ENCODE measurements at places on chromosomes 13 and 19. TPM values are rescaled to one million over a fixed set of nuclear protein-coding genes. Genes with fewer than 3 reads are reported as not detected.

OLFM4 gene
- 0.14 TPM for total RNA-seq

DNA sequence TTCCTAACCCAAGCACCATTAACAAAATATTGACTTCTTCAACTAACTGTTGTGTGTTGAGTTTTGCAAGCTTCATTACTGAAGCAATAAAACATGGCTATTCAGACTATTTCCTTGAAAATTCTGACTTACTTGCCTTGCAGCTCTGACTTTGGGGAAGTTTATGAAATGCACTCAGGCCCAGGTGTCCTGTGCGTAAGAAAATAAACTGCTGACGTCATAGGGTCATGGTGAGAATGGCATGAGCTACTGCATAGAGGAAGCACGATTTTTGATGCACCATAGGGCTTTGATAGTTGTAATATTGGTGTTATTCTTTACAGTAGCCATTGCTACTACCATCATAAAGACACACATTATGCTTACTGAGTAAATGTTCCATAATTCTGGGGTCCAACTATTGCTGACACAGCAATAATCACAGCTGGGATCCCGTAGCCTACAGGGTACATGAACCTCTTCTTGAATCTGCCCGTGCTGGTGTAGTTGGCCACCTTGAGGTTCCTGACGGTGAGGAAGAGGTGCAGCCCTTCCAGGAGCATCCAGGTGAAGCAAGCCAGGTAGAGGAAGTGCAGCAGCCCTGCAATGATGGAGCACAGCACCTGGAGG is 57.9 kb downstream of the MBD3L2B start:
- H3K36me3 ChIP-seq, result peaks cover 46% of the 10 kb centered on the region
- DNase-seq, result no peak
- H3K4me3 ChIP-seq, result no peak overlapping the region
- no peak overlapping the region for H3K27ac ChIP-seq
- H3K27me3 ChIP-seq, result peaks cover 12% of the 10 kb centered on the region

DNA sequence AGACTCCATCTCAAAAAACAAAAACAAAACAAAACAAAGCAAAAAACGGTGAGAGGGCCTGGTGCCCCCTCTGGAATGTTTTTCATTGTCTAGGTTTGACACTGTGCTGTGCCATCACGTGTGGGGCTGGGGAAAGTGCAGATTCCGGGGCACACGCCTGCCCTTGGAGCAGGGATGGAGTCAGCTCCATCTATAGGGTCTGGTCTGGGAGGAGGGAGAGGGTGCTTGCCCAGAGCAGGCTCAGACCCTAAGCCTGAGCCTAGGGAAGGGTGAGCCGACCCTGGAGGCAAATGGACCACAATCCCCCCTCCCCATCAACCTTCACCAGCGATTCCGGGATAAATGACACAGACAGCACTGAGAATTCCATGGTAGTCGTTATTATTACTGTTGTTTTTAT is 10.9 kb upstream of the ZBTB32 start:
- no peaks in the 10 kb centered on the region for H3K36me3 ChIP-seq
- no peak for DNase-seq
- H3K27me3 ChIP-seq, result peaks cover 3% of the 10 kb centered on the region
- H3K4me3 ChIP-seq, result no peak overlapping the region

DNA sequence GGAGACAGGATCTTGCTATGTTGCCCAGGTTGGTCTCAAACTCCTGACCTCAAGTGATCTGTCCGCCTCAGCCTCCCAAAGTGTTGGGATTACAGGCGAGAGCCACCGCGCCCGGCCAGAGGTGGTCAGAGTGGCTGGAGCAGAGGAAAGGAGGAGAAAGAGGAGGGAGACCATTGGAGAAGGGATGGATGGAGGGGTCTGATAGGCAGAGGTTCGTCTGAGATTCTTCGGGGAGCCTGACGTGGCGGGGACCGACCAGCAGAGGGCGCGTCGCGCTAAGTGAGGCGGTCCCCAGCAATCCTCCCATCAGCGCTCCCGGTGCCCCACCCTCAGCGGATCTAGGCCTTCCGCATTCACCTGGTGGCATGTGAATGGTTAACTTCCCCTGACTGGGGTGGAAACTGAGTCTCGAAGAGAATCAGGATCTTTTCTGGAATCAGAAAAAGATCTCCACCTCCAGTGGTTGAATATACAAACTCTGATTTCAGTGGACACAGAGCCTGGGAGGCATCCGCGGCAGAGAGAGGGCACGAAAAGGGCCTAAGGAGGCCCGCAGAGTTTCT is 8.8 kb downstream of the GTPBP3 start:
- no peak overlapping the region for H3K4me3 ChIP-seq

- peaks cover 2% of the 10 kb centered on the region for H3K36me3 ChIP-seq
- peaks cover 16% of the 10 kb centered on the region for H3K4me1 ChIP-seq
- DNase-seq, result no peak
- H3K27me3 ChIP-seq, result no peaks in the 10 kb centered on the region
These were observed 783.4 kb upstream of the ARGLU1 start for GRCh38 chr13:107351305-107351704.

DNA sequence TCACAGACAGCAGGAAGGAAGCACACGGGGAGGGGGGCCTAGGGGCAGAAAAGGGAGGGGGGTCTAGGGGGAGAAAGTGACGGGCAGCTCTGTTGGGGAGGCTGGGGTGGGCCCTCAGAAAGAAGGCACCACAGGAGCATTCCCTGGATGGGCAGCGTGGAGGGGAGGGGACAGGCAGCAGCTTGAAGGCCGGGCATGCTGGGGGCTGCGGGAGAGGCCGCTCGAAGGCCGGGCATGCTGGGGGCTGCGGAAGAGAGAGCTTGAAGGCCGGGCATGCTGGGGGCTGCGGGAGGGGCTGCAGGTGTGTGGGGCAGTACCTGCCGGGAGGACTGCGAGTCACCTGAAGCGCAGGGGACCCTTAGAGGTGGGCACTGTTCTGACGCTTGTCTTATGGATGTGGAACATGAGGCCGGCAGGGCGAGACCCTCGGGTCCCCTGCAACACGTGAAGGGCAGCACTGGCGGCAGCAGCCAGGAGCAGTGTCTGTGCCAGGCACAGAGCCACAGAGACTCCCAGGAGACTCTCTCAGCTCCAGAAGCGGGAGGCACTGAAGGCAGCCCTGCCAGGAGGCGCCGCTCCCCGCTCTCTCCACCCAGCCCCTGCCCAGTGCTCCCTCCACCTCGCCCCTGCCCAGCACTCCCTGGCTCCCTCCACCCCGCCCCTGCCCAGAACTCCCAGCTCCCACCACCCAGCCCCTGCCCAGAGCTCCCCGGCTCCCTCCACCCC is 13.3 kb downstream of the ZNF787 start:
- DNase-seq, result no peak
- no peaks in the 10 kb centered on the region for H3K36me3 ChIP-seq
- H3K27ac ChIP-seq, result no peak overlapping the region
- H3K27me3 ChIP-seq, result no peaks in the 10 kb centered on the region
- peaks cover 61% of the 10 kb centered on the region for H3K4me1 ChIP-seq

DNA sequence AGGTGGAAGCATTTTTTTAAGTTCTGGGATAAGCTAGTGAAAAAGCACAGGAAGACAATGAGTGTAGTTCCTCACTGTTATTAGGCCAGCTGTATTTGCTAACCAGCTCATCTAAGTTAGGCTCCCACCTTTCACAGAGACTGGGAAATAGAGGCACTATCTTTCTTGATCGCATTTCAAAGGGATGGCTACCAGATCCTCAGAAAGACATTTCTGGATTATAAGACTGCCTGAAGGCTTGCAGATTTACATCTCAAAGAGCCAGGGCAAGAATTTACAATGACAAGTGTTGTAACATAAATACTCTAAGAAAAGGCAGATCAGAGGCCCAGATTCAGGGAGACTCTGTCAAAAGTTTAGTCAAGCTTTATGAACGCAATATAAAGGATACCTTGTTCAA is 1005.5 kb downstream of the PCDH9 start:
- H3K4me3 ChIP-seq, result no peak overlapping the region
- H3K27ac ChIP-seq, result no peak overlapping the region
- DNase-seq, result no peak

- H3K4me1 ChIP-seq, result no peaks in the 10 kb centered on the region
- no peaks in the 10 kb centered on the region for H3K36me3 ChIP-seq
- no peaks in the 10 kb centered on the region for H3K27me3 ChIP-seq
- DNase-seq, result no peak
- no peak overlapping the region for H3K27ac ChIP-seq
These were observed 19.3 kb downstream of the PALM start for GRCh38 chr19:728011-728410.

DNA sequence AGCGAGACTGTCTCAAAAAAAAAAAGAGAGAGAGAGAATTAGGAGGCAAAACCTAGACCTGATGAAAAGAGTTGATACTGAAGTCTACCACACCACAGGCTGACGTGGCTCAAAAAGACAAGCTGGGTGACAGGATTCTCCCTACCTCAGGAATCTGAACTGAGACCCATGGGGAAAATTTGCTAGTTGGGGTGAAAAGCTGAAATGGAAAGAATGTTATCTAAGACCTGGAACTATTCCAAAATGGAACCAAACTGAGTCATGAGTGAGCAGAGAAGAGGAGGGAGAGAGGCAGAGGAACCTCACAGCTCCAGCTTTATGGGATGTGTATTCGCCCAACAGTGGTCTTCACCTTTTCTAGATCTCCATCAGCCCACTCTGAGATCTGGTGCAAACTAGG is 11.7 kb downstream of the SMG9 start:
- peaks cover 6% of the 10 kb centered on the region for H3K4me1 ChIP-seq
- no peak for DNase-seq
- H3K27ac ChIP-seq, result no peak overlapping the region

GRCh38 chr19:23403581-23404324 is 8.5 kb upstream of the ZNF91 start:
- H3K4me1 ChIP-seq, result no peaks in the 10 kb centered on the region
- H3K27ac ChIP-seq, result no peak overlapping the region
- no peak overlapping the region for H3K4me3 ChIP-seq
- peaks cover 72% of the 10 kb centered on the region for H3K36me3 ChIP-seq
- no peak for DNase-seq
- no peaks in the 10 kb centered on the region for H3K27me3 ChIP-seq

- no peak overlapping the region for H3K4me3 ChIP-seq
- no peak for DNase-seq
- H3K4me1 ChIP-seq, result peaks cover 15% of the 10 kb centered on the region
- H3K27me3 ChIP-seq, result no peaks in the 10 kb centered on the region
These were observed 163.4 kb downstream of the FOXO1 start for GRCh38 chr13:40503011-40503410.

GRCh38 chr13:35157143-35157755 is 215.2 kb downstream of the NBEA start:
- no peak overlapping the region for H3K27ac ChIP-seq
- peaks cover 19% of the 10 kb centered on the region for H3K4me1 ChIP-seq
- peak; percentile 21 for DNase-seq
- H3K27me3 ChIP-seq, result no peaks in the 10 kb centered on the region

GRCh38 chr13:60629158-60629557 is 232.1 kb downstream of the TDRD3 start:
- H3K36me3 ChIP-seq, result no peaks in the 10 kb centered on the region
- H3K4me3 ChIP-seq, result no peak overlapping the region
- DNase-seq, result no peak
- peaks cover 28% of the 10 kb centered on the region for H3K27me3 ChIP-seq
- H3K4me1 ChIP-seq, result peaks cover 19% of the 10 kb centered on the region
- H3K27ac ChIP-seq, result no peak overlapping the region

- H3K27ac ChIP-seq, result no peak overlapping the region
- H3K36me3 ChIP-seq, result no peaks in the 10 kb centered on the region
- no peak for DNase-seq
- no peaks in the 10 kb centered on the region for H3K4me1 ChIP-seq
- no peak overlapping the region for H3K4me3 ChIP-seq
- H3K27me3 ChIP-seq, result no peaks in the 10 kb centered on the region
These were observed 17.4 kb downstream of the NALCN start for GRCh38 chr13:101398920-101399319.

GRCh38 chr13:19836472-19836871 is 27.0 kb downstream of the ZMYM5 start:
- H3K4me1 ChIP-seq, result no peaks in the 10 kb centered on the region
- H3K27ac ChIP-seq, result no peak overlapping the region
- H3K4me3 ChIP-seq, result no peak overlapping the region
- DNase-seq, result no peak
- H3K27me3 ChIP-seq, result no peaks in the 10 kb centered on the region
